ENCODE measurements at places on chromosomes 11 and 22.

DNA sequence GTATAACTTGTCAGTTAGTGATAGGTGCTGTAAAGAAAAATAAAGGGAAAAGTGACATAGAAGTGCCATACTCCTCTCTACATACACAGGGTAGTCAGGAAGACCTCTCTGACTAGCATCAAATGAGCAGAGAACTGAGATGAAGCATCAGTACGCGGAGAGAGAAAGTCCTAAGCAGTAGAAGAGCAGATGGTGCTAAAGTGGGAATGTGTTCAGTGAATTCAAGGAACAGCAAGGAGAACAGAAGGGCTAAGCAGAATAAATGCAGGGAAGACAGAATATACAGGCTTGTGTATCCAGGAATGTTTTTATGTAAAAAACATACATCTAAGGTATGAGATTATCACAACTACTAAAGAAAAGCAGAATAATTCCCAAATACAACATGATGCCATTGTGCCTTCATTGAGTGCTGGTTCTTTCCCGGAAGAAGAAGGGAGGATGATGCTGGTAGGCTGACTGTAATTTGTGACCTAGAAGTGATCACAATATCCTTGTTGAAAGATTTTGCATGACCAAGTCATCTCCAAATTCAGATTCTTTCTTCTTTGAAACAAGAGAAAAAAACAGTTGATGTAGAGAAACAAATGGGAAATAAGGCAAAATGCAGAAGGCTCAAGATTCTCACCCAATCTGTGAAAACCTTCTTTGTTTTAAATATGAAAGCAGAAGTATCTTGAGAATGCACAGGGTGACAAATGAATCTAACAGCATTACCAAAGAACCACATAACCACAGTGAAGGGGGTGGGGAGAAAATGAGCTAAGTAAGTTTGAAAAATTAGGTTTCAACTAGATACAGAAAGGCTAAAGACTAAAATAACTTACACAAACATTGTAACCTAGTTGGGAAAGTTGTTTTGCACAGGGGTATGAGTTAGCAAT, 20.5 kb downstream of the MRE11 start:
- no peak for DNase-seq

GRCh38 chr11:73463359-73463758, 87.2 kb downstream of the RELT start:
- DNase-seq: no peak

DNA sequence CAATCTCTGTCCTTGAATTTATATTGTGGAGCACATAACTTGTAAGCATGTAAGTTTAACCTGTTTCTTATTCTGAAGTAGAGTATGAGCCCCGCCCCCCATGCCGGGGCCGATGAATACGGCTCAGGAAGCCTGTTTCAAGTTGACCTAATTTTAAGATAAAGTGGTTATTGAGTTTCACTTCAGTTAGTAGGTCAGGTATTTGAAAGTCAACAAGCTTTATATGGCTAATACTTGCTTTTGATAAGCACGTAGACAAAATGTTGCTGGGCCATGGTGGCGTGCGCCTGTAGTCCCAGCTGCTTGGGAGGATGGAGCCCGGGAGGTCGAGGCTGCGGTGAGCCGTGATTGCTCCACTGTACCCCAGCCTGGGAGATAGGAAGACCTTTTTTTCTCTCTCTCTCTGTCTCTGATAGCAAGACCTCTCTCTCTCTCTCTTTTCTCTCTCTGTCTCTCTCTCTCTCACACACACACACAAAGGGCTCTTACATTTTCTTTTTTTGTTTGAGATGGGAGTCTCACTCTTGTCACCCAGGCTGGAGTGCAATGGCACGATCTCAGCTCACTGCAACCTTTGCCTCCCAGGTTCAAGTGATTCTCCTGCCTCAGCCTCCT, 14.4 kb downstream of the YWHAH start:
- no peak for DNase-seq

DNA sequence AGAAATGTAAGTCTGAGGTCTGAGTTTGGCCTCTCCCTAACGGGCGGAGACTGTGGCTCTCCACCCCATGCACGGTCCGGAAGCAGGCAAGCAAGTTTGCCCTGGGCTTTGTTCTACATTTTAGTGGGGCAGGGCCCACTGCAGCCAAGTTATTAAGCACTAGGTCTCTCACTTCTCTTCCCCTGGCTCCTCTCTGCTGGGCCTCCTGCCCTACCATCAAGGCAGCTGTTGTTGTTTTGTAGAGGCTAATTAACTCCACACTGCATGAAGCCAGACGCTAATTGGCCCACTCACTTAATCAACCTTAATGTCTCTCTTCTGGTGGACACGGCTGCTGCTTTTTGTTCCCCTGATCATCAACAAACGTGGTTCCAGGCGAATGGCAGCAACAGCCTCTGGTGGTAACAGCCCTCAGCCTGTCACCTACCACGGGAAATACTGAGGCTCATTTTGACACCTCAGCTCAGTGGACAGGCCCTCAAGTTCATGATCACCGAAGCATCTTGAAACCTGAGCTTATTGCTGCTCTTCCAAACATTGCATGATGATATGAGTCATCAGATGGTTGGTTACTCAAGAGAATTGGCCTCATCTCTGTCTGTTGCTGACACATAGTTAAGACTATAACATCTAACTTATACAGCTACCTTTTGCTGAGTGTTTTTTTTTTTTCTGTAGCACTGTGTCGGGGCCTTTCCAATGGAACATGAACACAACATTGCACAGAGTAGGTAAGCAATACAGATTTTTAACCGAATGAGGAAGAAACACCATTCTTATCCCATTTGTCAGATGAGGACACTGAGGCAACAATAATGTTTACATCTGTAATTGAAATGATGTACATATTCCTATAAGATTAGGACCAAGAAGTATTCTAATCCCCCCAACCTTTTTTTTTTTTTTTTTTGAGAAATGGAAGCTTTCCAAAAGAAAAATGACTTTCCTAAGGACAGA, 20.8 kb upstream of the LMO2 start:
- DNase-seq: no peak

GRCh38 chr11:112625814-112626213, 335.4 kb upstream of the NCAM1 start:
- no peak for DNase-seq

GRCh38 chr11:45079943-45080719, 66.3 kb upstream of the PRDM11 start:
- peak; percentile 38 for DNase-seq

DNA sequence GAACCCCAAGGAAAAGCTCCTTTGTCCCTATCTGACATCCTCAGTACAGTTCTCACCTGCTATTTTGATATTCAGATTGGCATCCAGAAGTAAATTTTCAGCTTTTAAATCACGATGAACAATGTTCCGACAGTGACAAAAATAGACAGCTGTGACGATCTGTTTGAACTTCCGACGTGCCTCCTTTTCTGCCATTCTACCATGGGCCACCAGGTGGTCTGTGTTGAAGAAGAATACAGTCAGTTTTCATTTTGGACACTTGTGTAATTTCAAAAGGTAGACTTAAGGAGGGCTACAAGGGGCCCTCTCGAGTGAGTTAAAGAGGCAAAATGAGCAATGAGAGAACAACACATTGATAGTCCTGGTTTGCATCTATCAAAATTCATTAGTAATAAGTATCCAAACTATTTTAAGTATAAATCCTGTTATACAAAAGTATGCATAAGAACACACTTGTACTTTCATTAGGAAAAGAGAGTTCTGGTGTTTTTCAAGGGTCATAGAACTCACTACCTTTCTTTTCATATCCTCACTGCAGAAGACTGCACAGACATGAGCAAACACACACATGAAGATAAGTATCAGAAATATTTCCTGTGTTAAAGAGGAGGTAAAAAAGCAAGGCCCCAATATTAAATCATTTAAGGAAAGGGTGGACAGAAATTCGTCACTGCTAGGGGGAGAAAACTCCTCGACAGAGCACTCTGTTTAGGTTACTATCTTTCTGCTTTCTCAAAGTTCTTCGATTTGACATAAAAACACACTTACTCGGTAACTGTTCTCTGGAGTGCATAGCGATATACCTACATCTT, 89.9 kb upstream of the APOA1 start:
- no peak for DNase-seq

DNA sequence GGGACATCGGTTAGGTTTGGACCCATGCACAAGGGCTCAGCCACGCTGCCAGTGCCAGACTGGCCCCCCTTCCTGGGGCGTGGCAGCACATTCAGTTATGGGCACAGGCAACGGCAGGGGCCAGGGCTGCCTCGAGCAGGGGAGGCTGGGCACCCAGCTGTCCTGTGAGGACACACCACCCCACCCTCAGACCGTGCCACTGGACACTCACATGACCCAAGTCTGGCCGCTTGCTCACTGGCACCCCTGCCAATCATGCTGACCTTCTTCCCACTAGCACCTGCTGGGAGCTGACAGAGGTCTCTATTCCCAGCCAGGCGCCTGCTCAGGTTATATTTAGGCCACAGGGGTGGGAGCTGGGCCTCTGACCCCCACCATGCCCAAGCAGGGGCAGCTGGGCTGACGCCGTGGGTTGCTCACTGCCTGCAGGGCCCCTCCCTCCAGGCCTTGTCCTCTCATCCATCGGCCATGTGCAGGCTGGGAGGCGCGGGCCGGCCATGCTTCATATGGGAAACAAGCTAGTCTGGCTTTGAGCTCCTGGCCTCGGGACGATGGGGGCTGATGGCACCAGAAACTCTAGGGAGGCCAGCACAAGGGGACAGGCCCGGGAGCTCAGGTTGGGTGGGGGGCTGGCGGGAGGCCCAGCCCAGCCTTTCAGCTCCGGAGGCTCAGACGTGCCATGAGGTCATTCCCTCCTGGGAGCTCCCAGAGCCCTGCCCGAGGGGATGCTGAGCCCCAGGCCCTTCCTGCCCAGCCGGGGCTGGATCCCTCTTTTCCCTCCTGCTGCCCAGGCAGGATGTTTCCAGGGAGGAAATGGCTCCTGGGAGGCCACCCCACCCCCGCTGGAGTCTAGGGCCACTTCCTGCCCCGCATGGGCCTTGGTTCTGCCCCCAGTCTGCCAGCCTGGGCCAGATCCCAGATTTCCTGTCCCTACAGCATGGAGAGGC, 15.2 kb upstream of the TBX1 start:
- no peak for DNase-seq

DNA sequence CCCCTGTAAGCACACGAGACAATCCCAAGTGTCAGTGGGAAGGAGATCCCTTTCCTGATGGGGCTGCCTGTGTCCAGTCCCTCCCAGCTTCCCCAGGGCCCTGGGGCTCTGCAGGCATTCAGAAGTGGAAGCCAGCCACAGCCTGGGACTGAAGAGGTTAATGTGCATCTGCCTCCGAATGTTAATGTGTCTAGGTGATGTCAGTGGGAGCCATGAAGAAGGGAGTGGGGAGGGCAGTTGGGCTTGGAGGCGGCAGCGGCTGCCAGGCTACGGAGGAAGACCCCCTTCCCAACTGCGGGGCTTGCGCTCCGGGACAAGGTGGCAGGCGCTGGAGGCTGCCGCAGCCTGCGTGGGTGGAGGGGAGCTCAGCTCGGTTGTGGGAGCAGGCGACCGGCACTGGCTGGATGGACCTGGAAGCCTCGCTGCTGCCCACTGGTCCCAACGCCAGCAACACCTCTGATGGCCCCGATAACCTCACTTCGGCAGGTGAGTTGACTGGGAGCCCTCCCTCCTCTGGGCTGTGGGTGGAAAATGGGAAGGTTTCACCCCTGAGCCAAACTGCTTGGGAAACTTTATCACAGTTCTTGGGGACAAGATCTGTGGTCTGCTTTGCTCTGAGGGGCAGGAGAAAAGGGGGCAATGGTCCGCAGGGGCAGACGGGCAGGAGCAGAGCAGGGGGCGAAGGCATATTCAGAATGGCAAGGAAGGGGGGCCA, at the start of gene MCHR1:
Gene MCHR1, plus strand, starts transcription at position 236 of the 715 bp plus-strand sequence. Its CDS starts 169 bp downstream, at position 405.
- DNase-seq: no peak

DNA sequence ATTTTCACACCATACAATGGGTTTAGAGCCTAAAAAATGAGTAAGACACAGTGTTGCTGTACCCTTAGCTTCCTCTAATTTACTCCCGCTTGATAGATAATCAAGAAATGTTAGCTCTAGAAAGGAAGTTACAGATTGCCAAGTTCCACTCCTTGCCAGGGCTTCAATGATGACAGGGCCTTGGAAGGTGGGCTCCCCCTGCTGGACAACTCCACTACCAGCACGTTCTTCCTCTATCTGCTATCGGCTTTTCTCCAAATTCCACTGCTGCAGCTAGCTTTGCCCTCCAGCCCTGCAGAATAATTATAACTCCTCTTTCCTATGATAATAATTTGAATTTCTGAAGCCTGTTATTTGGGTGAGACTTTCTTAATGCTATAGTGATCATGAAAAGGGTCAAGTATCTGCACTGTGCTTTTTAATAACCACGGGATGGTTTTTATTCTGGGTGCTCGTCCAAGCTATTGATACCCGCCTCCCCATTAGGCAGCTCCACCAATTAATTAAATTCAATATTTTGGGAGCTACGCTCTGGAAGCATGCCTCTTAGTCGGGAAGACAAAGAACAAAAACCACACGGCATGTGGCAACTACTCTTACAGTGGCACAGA, 9.0 kb downstream of the SYN3 start:
- no peak for DNase-seq

DNA sequence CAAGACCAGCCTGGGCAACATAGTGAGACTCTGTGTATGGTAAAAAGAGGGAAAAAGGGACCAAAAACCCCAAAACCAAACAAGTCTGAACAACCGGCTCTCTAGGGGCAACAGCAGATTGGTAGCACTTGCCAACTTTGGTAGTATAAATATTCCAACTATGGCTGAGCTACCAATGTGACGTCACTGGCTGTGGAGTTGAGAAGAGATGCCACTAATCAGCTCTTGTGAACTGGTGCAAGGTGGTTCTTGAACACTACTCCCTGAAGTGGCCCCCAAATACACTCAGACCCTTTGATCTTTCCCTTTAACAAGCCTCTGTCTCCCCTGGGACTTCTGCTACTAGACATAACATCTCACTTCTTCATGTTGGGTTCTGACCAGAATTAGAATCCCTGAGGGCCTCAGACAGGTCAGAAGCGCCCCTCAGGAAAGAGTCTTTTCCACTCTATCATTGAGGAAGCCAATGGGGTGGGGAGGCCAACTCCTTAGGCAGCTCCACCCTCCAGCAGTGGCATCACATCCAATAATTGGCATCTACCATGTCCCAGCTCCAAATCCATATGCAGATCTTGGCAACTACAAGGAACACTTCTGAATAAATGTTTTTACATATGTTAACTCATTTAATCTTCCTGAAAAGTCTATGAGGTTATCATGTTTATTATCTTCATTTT, 49.2 kb downstream of the RPL27A start:
- DNase-seq: no peak

- no peak for DNase-seq
Observed at GRCh38 chr11:104819107-104819506, 79.2 kb downstream of the CASP12 start.

DNA sequence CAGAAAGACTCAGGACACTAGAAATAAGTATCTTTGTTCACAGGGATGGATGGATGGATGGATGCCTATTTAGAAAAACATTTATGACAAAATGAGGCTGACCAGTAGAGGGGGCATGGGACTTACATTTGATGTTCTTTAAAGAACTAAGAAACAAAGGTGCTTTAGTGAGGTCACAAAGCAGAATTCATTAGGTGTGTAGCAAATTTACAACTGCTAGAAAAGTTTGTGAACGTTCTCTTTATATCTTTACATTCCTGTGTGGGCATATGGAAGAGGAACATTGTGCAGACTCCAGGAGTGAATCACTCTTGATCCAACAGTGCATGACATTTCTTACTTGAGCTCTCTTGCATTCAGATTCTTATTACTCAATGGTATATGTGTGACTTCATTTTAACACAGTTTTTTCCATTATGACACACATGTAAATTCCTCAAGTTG, 15.8 kb upstream of the SIK2 start:
- no peak for DNase-seq

GRCh38 chr11:111542606-111543275, 2.2 kb downstream of the LAYN start:
- DNase-seq: no peak

Data from activated T-helper 1 cell treated with Interleukin-2 at 50 U/mL for 16 hours (primary cell).